ENCODE measurements at places on chromosomes 3 and 15.

GRCh38 chr15:43143203-43143941, 10.0 kb downstream of the TMEM62 start:
- DNase-seq = no peak

GRCh38 chr3:172201870-172202236, 162.5 kb downstream of the FNDC3B start:
- DNase-seq = no peak

DNA sequence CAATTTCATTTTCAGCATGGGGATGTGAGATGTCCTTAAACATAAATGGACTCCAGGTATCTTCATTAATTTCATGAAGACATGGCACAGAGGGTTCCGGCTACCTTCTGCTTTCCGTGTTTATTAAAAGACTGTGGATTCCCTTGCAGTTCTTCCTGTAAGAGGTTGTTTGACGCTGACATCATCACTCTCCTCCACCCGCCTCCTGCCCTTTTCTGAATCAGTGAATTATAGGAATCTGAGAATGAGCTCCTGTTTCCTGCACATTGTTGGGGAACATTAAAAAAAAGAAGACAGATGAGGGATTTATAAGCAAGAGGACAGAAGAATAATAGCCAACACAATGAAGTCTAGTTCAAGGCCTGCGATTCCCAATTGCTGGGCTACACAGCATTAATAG, 191.3 kb downstream of the LPP start:
- DNase-seq = no peak

DNA sequence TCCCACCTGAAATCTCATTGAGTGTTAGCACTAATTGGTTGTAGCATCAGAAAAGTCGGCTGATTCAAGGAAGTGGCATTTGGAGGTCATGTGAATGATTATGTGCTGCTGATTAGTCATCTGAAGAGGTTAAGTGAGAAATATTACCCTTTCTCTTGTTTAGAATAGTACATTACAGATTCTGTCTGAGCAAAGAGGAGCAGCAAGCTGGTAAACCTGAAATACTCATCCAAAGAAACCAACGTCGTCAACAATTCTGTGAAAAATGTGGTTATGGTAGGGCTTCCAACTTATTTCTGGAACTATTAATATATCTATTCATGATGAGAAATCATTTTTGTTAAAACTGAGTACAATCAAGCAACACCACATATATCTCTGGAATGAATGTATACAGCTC, 1024.9 kb downstream of the TUSC7 start:
- no peak for DNase-seq

DNA sequence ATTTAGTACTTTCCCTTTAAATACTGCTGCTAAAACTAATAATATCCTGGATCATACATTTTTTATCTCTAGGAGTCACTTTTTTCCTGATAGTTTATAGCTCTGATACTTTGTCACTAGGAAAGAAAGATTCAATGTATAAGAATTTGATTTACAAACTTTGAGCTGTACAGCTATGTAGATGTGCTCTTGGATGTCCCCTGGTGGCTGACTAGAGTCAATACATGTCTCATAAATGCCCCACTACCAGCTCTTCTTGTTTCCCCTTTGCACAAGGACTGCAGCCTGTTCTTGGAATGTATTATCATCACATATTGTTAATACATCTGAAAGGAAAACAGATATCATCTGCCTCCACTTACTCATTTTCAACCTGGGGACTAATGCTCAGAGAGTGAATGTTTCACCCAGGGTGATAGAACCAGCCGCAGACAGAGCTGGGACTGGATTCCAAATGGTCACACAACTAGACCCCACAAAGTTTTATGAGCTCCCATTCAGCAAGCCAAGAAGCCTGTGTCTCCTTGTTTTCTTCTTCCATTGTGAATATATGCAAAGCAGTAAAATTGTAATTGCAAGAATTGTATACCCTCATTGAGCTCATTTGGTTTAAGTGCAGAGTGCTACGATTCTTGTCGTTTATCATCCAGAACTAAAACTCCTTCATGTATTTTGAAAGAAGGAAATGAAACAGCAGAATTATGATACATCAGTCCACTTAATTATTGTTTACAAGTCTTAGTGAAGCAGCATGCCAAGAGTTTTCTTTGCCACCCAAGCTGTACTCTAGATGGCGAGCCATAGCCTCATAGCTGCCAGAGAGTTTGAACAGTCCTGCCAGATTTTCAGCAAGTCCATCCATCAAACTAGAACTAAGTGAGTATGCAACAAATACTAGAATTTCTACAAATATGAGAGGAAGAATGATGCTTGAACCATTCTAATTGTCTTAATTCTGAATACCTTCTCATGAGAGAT, 261.6 kb upstream of the LMCD1 start:
- no peak for DNase-seq

DNA sequence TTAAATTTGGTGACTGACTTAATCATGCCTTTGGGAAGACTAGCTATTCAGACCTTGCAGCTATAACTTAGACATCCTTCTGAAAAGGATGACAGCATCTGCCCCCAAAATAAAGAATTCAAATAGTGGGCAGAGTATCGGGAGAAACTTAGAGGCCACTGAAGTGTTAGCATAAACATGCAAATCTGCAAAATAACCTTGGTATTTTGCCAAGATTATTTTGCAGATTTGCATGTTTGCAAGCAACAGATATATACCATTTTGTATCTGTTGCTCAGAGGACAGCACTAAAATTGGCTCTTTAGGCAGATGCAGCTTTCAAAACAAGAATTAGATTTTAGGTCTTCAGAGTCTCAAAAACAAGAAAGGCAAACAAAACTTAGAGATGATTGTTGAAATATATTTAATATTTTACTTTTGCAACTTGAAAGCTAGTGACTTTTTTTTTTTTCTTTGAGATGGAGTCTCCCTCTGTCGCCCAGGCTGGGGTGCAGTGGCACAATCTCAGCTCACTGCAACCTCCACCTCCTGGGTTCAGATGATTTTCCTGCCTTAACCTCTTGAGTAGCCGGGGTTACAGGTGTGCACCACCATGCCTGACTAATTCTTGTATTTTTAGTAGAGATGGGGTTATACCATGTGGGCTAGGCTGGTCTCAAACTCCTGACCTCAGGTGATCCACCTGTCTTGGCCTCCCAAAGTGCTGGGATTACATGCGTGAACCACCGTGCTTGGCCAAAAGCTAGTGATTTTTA, 47.8 kb downstream of the KBTBD8 start:
- DNase-seq = no peak

- DNase-seq = no peak
Measured at GRCh38 chr3:160205606-160206005, 19.6 kb upstream of the C3orf80 start.

DNA sequence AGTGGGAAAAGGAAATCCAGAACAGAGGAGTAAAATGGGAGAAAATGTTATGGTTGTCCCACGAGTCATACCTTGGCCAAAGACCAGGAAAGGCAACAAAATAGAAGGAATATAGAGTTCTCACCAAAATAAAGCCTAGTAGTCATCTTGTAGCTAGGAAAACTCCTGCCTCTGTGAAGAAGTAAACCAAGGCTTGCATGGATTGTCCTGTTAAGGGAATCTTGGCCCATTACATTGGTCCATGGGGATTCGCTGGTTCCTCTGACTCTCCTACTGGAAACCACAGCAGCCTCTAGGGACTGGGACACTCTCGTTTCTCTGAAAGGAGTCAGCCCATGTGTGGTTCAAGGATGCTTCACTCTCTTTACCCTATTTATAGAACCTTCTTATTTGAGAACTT, 62.9 kb upstream of the FNDC3B start:
- no peak for DNase-seq

- no peak for DNase-seq
Measured at GRCh38 chr3:3296979-3297381, 117.5 kb upstream of the CRBN start.

DNA sequence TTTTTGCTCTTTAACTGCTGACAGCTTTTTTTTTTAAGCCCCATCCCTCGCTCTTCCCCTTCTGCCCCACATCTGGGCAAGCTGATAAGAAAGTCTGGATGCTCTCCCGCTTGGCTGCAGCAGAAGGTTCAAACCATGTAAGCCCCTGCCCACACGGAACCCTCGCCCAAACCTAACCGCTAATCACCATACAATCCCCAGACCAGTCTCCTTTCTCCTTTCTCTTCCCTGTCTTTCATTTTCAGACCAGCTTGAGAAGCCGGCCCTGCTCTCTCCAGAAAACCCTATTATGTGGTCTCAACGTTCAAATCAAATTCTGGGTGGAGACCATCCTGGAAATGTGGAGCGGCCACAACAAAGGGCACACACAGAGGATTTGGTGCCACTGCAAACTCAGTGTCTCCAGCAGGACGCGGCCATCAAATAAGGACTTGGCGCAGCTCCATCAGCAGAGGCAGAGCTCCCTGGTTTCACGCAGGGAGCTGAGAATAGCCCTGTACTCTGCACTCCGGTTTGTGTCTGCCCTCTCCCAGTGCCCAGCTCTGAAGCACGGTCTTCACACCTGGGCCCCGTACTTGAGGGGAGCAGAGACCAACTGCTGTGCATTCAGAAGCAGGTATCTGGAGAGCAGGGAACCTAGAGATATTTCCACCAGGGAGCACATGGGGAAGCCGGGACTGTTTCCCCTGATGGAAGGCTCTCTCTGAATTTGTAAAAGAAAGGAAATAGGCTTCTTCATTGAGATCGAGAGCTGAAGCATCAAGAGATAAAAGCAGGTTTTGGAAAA, 92.6 kb downstream of the XXYLT1 start:
- no peak for DNase-seq

- no peak for DNase-seq
Measured at GRCh38 chr15:91919014-91919534, 65.6 kb downstream of the SLCO3A1 start.

GRCh38 chr3:34948517-34948916, 690.8 kb upstream of the ARPP21 start:
- no peak for DNase-seq

DNA sequence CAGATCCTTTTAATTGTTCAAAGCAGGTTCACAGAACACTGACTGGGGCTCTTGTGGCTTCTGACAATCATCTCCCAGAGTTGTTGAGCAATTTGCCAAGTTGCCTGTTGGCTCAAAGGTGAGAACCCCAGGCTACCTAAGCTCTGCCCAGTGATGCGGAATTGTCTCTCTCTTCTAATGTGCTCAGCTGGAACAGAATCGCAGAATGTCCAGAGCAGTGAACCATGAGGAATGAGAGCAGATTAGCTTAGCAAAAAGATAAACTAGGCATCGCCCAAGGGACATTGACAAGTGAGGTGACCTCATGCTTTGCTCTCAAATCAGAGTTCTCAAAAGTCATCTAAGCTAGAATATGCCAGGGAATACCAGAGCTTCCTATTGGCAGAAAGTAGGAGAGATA, 148.1 kb downstream of the WDR76 start:
- DNase-seq = no peak

Data from CD8-positive, alpha-beta T cell (primary cell).